IgD-negative memory B cell (primary cell): ENCODE measurements at places on chromosomes 7 and 10. TPM values are rescaled to one million over a fixed set of nuclear protein-coding genes. Genes with fewer than 3 reads are reported as not detected.

UCN3 gene
- not detected for polyA plus RNA-seq

ESYT2 gene
- polyA plus RNA-seq, result 13.2 TPM

ABCB1 gene
- 2.5 TPM for polyA plus RNA-seq

CRTAC1 gene
- not detected for polyA plus RNA-seq

GPNMB gene
- not detected for polyA plus RNA-seq

PGAM2 gene
- polyA plus RNA-seq, result not detected

ZCWPW1 gene
- 12.1 TPM for polyA plus RNA-seq

MOGAT3 gene
- polyA plus RNA-seq, result not detected
